ENCODE measurements at places on chromosomes 7 and 10.

DNA sequence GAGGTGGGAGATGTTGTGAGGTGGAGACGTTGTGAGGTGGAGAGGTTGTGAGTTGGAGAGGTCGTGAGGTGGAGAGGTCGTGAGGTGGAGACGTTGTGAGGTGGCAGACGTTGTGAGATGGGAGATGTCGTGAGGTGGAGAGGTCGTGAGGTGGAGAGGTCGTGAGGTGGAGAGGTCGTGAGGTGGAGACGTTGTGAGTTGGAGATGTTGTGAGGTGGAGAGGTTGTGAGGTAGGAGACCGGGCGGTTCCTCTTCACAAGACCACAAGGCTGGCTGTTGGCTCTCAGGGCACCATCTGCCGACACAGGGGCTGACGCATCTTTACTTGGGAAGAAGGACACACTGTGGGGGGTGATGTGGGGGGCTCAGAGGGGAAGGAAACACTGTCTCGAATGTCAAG is 34.7 kb upstream of the SHH start:
- DNase-seq = no peak

GRCh38 chr7:132164558-132165125 is 411.6 kb downstream of the PLXNA4 start:
- DNase-seq = no peak

- no peak for DNase-seq
Measured at GRCh38 chr7:83821866-83822265, 172.9 kb upstream of the SEMA3E start.

- DNase-seq = no peak
Measured at GRCh38 chr7:20647908-20648776, 32.7 kb downstream of the ABCB5 start.

GRCh38 chr7:75968561-75969001 is 25.8 kb downstream of the TMEM120A start:
- no peak for DNase-seq

DNA sequence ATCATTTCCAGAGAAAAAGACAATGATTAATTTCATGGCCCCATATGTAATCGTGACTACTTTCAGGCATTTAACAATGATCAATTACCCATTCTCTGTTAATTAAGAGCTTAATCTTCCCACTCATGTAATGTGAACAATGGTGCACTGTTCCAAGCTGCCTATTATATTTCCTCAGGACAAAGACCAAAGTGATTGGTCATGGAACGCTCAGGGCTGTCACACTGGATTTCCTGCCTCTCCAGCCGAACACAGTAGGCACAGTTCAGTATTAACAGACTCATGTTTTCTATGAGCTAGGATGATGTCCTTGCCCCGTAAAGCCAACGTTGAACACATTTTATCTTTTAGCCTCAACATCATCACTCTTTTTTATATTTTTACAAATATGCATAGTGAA is 142.7 kb upstream of the FZD8 start:
- no peak for DNase-seq

DNA sequence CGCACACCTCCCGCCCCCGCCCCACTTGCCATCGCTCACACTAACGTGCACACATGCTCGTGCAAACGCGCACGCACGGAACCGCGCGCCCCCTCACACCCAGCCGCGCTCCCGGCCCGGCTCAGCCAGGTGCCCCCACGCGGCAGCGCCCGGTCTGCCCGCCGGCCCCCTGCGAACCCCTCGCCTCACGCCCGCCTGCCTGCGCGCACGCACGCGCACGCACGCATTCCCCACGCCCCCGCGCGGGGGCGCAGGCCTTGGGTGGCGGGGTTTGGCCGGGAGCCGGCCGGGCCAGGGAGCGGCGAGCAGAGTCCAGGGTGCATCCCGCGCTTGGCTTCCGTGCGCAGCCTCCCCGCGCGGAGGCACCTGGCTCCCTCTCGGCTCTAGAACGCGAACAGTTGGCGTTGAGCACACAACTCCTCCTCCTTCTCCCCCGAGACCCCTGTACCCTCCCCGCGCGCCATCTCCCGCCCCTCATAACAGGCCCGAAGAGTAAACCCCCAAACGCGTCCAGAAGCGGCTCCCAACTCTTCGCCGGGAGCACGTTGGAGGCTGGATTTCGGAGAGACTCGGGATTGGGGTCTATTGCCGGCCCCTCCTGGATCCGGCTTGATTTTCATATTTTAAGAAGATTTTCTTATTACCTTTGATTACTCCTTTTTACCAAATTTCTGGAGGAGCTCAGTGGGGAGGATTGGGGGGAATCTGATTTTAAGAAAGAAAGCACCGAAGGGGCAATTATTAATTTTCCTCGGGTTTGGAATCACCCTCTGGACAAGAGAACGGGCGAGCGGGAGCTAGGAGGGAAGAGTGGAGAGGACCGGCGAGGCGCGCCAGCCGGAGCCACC is 527 bp upstream of the SORCS3 start:
- DNase-seq = no peak

- DNase-seq = no peak
Measured at GRCh38 chr10:6182454-6183098, 20.2 kb upstream of the PFKFB3 start.

- DNase-seq = no peak
Measured at GRCh38 chr7:85177316-85177715, 9.5 kb downstream of the SEMA3D start.

- no peak for DNase-seq
Measured at GRCh38 chr10:8393531-8393930, 339.0 kb downstream of the GATA3 start.

DNA sequence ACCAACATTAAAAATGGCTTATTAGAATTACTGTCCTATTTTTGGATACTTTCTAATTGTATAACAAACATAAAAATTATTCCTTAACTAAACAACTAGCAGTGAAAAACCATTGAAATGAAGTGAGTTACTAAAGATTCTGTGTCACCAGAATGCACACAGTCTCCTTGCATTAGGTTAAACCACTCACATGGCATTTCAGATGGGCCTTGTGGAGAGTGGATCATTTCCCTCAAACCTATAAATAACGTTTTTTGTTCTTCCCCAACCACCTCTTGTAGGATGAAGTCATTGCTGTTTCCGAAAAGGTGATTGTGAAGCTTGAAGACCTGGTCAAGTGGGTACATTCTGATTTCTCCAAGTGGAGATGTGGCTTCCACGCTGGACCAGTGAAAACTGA is 38.4 kb downstream of the ARID5B start:
- DNase-seq = no peak

GRCh38 chr10:76287856-76288255 is 856.4 kb downstream of the LRMDA start:
- no peak for DNase-seq

- DNase-seq = no peak
Measured at GRCh38 chr10:79053081-79053434, 15.7 kb upstream of the ZMIZ1 start.

GRCh38 chr10:90858461-90858968 is 676 bp upstream of the HTR7 start:
- no peak for DNase-seq

- DNase-seq = no peak
Measured at GRCh38 chr10:116418389-116418788, 9.3 kb upstream of the PNLIPRP3 start.

Measured in activated CD8-positive, alpha-beta memory T cell treated with anti-CD3 and anti-CD28 coated beads, Interleukin-2, amount 50 U/mL, for 4 hours (primary cell).